ENCODE measurements at places on chromosomes 2 and 18. TPM values are rescaled to one million over a fixed set of nuclear protein-coding genes. Genes with fewer than 3 reads are reported as not detected.

Gene IGFBP2
- 126 TPM for total RNA-seq

Gene ASXL3
- 0.36 TPM for total RNA-seq

Gene SIX2
- total RNA-seq, result 11.8 TPM

DNA sequence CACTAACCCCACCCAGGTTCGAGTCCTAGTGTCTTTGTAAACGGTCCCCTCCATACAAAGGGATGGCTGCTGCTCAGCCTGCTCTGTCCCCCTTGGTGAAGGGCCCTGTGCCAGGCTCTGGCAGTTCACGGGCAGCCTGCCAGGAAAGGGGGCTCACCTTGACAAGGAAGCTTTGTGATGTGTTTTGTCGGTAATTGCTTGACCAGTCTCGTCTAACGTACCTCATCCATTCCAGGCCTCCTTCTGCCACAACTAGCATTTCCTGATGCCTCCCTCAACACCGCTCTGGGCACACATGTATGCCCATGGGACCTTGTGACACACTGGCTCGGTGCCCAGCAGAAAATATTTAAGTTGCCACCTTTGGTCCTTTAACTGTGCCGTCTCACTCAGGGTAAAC lies 171.9 kb downstream of the KLHL29 start:
- no peak for DNase-seq

GRCh38 chr18:57231864-57232263 lies 85.0 kb downstream of the BOD1L2 start:
- no peak for DNase-seq

DNA sequence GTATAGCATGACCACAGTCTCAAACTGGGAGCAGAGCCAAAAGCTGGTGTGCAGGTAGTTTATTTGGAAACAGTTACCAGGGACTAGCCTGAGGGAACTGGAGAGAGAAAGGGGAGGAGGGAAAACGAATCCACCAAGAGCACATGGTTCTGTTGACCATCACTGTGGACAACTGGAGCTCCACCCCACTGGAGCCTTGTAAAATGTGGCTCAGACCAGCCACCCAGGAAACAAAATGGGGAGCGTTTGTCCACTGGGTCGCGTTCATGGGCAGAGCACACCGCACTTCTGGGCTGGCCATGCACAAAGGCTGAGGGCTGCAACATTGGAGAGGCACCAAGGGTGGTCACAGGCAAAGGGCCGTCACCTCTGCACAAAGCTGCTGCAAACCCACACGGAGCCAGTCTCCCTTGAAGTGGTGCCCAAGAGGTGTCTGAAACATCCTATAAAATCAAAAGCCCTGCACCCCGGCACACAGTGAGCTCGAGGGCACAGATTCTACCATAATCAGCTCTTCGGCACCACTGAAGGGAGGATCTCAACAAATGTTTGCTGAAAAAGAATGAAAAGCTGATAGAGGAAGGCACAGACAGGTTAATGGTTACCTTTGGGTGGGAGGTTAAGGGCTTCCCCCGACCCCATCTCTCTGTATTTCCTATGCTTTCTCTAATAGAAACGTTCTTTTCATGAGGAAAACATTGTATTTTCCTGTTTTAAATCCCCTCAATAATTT lies 192.9 kb downstream of the INHBB start:
- no peak for DNase-seq

Gene SLC5A7
- not detected for total RNA-seq

Gene TP53I3
- 44.9 TPM for total RNA-seq

GRCh38 chr2:200399636-200400035 lies 93.1 kb downstream of the SPATS2L start:
- no peak for DNase-seq

GRCh38 chr2:223681125-223681524 lies 79.0 kb upstream of the SCG2 start:
- DNase-seq, result no peak

GRCh38 chr2:10258326-10258725 lies 44.4 kb upstream of the HPCAL1 start:
- DNase-seq, result no peak

GRCh38 chr2:216661639-216662375 lies 28.6 kb downstream of the IGFBP2 start:
- no peak for DNase-seq

- no peak for DNase-seq
These were observed 7.3 kb downstream of the FOSL2 start for GRCh38 chr2:28399956-28400355.

DNA sequence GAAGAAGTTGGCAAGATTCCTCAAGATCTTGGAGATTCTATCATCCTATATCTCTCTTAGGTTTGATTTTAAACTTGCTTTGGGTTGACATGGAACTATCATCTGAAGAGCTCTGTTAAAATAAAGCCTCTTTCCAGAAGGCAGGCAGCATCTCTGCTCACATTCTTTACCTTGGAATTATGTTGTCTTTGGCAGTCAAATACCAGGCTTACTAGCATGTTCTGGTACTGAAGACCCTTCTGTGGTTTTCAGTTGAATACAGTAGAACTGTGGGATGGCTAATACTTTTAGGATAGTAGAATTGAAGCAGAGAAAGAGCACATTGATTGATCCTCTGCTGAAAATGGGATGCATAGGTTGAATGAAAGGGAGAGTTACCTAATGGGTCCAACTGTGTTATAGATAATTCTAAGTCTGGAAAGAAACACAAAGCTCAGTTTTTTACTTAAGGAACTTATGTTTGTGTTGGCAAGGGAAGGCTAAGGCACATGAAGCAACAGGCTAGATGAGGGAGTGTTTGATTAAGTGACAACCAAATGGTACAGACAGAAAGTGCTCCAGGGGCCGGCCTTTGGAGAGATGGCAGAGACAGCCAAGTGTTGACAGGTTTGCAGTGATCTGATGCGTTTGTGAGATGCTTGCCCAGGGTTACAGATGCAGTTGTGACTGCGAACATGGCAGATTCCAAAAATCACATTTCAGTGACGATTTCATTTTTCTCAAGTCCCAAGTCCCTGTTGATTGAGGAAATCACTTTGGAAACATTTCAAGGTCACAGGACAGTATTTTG lies 397.9 kb downstream of the MEIS1 start:
- no peak for DNase-seq

Gene PDE11A
- 0.16 TPM for total RNA-seq

GRCh38 chr2:19575641-19576040 lies 217.2 kb upstream of the OSR1 start:
- no peak for DNase-seq
